Large intestine (tissue), 12 donors: ENCODE measurements at places on chromosomes 11 and 22. TPM values are rescaled to one million over a fixed set of nuclear protein-coding genes. Genes with fewer than 3 reads are reported as not detected.

Gene SHANK2
- polyA plus RNA-seq, result 16.5 TPM

Gene LIPT2
- 6.8 TPM for polyA plus RNA-seq

Gene TNNI2
- 5.2 TPM for polyA plus RNA-seq

Gene RFPL2
- polyA plus RNA-seq, result 0.21 TPM

Gene EFCAB6
- 1.5 TPM for polyA plus RNA-seq

Gene OR4C6
- polyA plus RNA-seq, result not detected

DNA sequence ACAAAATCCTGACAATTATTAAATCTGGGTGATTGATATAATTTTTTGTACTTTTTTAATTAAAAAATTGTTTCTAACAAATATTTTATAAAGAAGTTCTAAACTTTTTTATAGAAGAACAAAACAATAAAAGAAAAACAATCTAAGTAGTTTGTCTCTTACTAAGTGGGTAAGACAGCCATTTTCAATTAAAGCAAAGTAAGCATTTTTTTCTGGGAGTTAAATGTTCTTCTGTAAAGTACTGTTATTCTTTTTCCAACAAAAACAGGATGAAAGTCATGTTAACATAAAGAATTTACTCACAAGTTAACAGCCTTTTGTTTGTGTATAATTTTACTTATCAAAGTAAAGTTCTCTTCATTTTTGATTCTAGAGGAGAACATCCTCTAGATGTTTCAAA is 1029.9 kb downstream of the JRKL start:
- no peak for DNase-seq

DNA sequence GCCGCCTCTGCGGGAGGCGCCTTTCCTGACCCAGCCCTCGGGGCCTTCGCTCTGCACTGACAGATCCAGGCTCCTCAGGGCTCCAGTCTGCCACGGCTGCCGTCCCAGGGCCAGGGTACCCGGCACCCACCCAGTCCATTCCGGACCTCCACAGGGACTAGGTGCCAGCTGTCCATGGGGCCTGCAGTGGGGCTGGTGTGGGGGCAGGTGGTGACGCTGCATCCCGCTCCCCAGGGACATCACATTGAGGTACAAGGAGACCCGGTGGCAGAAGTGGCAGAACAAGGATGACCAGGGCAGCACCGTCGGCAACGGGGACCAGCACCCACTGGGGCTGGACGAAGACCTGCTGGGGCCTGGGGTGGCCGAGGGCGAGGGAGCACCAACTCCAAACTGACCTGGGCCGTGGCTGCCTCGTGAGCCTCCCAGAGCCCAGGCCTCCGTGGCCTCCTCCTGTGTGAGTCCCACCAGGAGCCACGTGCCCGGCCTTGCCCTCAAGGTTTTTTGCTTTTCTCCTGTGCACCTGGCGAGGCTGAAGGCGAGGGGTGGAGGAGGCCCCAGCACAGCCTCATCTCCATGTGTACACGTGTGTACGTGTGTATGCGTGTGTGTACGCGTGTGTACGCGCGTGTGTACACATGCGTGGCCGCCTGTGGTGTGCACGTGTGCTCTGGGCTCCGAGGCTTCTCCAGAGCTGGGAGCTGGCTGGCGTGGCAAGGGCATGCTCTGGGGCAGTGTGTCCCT is 16.7 kb downstream of the RNH1 start:
- DNase-seq, result no peak

DNA sequence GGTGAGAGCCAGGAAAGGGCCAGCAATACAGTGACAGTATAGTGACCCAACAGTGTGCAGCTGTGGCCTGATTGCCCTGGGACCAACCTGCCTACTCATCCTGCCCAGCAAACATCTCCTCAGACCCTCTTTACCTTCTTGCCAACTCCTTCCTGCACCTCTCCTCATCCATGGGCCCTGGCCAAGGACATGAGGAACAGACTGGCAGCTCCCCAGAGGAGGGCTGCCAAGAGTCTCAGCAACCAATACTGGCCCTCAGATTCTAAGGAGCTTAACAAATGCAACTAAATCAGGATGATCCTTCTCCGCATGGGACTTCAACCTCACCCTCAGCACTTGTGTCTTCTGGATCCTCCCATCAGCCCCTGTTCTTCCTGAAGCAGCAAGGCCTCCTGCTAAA is 77.0 kb downstream of the RPL27A start:
- DNase-seq, result no peak

DNA sequence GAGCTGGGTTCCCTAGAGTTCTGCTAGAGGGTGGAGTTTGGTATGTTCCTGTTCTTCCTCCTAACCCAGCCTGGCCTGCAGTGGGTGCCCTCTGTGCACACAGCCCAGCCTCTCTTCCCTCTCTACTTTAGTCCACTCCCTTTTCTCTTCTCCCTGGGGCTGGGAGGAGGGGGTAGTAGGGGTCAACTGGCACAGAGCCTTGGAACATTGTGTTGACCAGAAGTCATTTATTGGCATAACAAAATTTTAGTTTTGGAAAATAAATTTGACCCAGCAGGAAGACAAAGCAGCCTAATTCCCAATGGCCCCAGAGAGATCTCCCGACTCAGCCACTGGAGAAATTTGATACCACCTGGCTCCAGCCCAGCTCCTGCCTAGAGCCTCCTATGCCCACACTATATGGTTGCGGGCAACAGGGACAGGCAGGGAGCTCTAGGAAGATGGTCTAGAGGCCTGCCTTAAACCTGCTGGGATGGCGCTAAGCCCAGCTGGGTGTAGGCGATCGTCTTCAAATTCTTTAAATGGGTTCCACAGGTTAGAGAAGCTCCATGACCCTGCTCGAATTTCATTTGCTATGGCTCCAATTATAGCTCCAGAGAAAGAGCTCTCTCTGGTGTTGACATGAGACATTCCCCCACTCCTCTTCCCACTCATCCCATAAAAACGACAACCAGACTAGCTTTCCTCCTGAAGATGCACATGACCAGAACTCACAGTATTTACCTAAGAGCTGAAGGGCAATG is 9.9 kb downstream of the PCSK7 start:
- no peak for DNase-seq

DNA sequence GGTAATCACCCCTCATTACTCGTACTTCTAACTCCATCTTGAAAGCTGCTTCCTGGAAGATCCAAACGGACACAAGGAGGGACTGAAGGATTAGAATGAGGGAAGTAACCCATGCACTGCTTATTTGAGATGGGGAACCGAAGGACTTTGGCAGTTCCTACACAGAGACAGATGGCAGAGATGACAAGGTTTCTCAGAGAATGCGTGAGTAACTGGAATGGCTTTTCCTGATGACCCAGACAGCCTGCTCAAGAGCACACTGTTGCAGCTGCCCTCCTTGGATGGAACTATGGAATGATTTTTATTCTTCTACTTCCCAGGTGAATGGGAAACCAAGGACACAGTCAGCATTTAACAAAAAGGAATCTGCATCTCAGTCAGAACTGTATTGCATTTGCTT is 7.3 kb downstream of the KCNJ11 start:
- DNase-seq, result no peak

- DNase-seq, result peak; percentile 36
Measured at GRCh38 chr11:80727315-80727714, 1286.5 kb upstream of the TENM4 start.

DNA sequence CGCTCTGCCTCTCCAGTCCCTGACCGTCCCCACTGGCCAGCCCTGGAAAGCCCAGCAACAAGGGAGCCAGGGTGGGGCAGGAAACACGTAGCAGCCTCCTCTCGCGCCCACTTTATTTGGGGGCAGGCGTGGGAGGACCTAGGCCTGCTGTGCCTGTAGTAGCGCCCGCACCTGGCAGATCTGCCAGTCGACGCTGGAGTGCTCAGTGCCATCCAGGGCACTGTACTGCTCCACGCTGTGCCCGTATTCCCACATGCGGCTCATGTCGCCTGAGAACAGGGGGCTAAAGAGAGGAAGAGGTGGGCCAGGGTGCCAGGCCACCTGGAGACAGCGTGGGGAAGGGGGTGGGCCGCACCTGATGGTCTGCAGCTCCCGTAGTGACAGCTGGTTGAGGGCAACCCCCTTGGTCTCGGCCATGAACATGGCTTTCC is 17.0 kb upstream of the DRICH1 start:
- no peak for DNase-seq

GRCh38 chr11:81345609-81346008 is 1388.1 kb downstream of the FAM181B start:
- DNase-seq, result no peak

GRCh38 chr11:6531267-6531752 is 34.2 kb downstream of the DNHD1 start:
- peak; percentile 26 for DNase-seq

DNA sequence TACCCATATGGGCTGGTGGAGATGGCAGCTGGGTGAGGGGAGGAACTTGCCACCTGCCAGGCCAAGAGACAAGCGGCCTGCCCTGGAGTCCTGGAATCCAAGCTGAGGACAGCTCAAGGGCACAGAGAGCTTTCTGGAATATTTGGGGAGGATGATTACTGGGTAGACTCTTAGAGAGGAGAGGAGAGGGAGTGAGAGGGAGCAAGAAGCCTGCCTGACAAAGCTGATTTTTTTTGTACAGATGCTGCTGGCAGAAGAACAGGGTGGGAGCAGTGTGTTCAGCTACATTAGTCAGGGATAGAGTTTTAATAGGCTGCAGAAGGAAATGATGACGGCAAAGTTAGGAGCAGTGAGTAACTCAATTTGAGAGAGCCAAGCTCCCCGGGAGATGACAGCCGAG is 299.3 kb downstream of the NXPE2 start:
- DNase-seq, result no peak

- no peak for DNase-seq
Measured at GRCh38 chr11:58580311-58580710, 1.4 kb downstream of the ZFP91 start.

DNA sequence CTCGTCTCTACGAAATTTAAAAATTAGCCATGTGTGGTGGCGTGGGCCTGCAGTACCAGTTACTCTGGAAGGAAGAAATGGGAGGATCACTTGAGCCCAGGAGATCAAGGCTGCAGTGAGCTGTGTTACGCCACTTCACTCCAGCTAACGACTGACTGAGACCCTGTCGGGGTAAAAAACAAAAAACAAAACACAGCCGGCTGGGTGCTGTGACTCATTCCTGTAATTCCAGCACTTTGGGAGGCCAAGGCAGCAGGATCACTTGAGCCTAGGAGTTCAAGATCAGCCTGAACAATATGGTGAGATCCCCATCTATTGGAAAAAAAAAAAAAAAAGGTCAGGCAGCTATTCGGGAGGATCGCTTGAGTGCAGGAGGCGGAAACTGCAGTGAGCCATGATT is 2.4 kb downstream of the PAFAH1B2 start:
- no peak for DNase-seq
